ENCODE measurements at places on chromosomes 2 and 18. TPM values are rescaled to one million over a fixed set of nuclear protein-coding genes. Genes with fewer than 3 reads are reported as not detected.

The WDR12 gene
- total RNA-seq = 2.9 TPM

The TTC32 gene
- total RNA-seq = 20.6 TPM

The SLC9A4 gene
- not detected for total RNA-seq

The ADAM23 gene
- total RNA-seq = 11.9 TPM

The LRRTM1 gene
- 10.4 TPM for total RNA-seq

The MAL gene
- total RNA-seq = 1.6 TPM

The DOCK10 gene
- 3.8 TPM for total RNA-seq

The GLI2 gene
- 3.6 TPM for total RNA-seq

The TFPI gene
- 99.4 TPM for total RNA-seq

The C2orf72 gene
- total RNA-seq = not detected

The OTX1 gene
- not detected for total RNA-seq

The FAM110C gene
- 0.51 TPM for total RNA-seq

The FRZB gene
- 15.1 TPM for total RNA-seq

The ATP5F1A gene
- total RNA-seq = 236 TPM

The KCNIP3 gene
- total RNA-seq = 1.5 TPM

The TMEM127 gene
- 21.8 TPM for total RNA-seq

The POTEI gene
- 0.35 TPM for total RNA-seq

The STARD6 gene
- not detected for total RNA-seq

The TUBA3E gene
- not detected for total RNA-seq

The ALLC gene
- not detected for total RNA-seq

The CAVIN2 gene
- 114 TPM for total RNA-seq

The CTNNA2 gene
- 14.9 TPM for total RNA-seq

The GPR75 gene
- total RNA-seq = 6.3 TPM

The GPR17 gene
- 0.41 TPM for total RNA-seq

The PDE11A gene
- total RNA-seq = not detected

The TUBB6 gene
- 456 TPM for total RNA-seq

The ADD2 gene
- 0.59 TPM for total RNA-seq

The SULT1C4 gene
- total RNA-seq = 33.4 TPM

The UGT1A5 gene
- total RNA-seq = not detected

The DCDC2C gene
- total RNA-seq = not detected

The MAPK4 gene
- 1.2 TPM for total RNA-seq

The SCYGR8 gene
- total RNA-seq = not detected

The CXCR4 gene
- 32.4 TPM for total RNA-seq

The NT5DC4 gene
- total RNA-seq = not detected

The CPS1 gene
- total RNA-seq = 6.4 TPM

The GRP gene
- total RNA-seq = not detected

The SP140L gene
- total RNA-seq = 7.5 TPM

The CIB4 gene
- 0.61 TPM for total RNA-seq

The PLCL1 gene
- 7.3 TPM for total RNA-seq

The EHD3 gene
- 6.5 TPM for total RNA-seq

The NPHP1 gene
- 24.7 TPM for total RNA-seq

The RBM43 gene
- total RNA-seq = 3.5 TPM

The ANTXR1 gene
- total RNA-seq = 122 TPM

The SLC9A2 gene
- 0.21 TPM for total RNA-seq

The EPAS1 gene
- total RNA-seq = 241 TPM

Measured in uterus (tissue), 4 donors.